Stimulated activated CD4-positive, alpha-beta T cell treated with anti-CD3 and anti-CD28 coated beads, Interleukin-12 subunit alpha, Interleukin-12 subunit beta, amount 100 ng/mL, for 4 hours (primary cell): ENCODE measurements at places on chromosomes 3 and 15.

DNA sequence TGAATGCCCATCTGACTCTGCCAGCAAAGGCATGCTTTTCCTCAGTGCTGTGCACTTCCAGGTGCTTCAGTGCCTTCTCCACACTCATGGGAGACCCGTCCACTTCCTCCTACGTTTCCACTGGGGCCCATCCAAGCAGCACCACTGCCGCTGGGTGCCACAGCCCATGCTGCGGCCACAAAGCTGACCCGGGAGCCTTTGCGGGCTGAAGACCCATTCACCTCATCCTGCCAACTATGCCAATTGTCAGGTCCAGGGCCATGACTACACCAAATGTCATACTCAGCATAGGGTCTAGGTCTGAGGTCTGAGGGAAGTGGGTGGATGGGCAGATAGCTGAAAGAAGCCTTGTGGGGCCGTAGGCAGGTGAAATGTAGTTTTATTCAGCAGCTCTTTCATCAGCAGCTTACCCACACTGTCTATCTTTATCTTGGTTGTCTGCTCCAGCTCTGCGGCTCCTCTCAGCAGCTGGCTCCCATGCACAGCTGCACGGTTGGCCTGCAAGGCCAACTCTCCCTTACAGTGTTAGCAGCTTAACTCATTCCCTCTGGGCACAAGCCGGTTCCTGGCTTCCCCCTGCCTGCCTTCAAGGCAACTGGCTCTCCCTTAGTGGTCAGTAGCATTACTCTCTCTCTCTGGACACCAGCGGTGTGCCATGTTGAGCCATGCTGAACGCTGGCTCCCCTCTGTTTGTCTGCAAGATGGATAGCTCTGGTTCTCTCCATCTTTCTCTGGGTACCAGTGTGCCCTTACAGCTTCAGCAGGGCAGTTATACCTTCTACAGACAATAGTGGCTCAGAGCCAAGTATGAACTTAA lies 63.7 kb upstream of the SIAH2 start:
- DNase-seq: no peak

DNA sequence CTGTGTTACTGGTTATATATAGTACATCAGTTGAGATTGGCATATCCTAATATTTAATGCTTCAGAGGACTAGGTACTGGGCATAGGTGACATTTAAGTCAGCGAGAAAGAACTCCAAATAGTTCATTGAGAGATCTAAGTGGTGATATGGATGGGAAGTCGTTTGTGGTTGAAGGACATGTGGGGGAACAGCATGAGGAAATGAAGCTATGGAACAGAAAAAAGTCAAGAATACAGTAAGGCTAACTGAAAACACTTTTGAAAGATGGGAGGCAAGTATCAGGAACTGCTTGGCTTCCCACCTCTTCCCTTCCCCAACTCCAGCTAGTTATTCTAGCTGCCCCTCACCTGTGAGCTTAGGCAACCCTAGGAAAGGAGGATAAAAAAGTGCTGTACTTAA lies 3.7 kb upstream of the MYO5A start:
- DNase-seq: no peak

GRCh38 chr3:15331072-15331605 lies 1.2 kb downstream of the SH3BP5 start:
- no peak for DNase-seq

DNA sequence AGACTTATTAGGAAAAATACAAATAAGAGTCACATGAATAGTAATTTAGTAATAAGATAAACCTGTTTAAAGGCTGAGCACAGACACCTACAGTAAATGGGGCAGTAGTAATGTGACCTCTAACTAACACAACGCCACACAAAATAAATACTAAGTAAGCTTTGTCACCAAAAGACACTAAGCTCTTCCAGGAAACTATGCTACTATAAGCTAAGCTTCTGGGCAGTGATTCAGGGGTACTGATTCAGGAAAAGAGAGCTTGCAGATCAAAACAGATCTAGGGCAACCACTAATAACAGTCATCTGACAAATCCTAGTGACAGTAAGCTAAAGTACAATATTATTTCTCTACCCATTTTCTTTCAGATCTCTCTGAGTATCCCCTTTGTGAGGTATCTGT lies 68.8 kb downstream of the PLOD2 start:
- no peak for DNase-seq

DNA sequence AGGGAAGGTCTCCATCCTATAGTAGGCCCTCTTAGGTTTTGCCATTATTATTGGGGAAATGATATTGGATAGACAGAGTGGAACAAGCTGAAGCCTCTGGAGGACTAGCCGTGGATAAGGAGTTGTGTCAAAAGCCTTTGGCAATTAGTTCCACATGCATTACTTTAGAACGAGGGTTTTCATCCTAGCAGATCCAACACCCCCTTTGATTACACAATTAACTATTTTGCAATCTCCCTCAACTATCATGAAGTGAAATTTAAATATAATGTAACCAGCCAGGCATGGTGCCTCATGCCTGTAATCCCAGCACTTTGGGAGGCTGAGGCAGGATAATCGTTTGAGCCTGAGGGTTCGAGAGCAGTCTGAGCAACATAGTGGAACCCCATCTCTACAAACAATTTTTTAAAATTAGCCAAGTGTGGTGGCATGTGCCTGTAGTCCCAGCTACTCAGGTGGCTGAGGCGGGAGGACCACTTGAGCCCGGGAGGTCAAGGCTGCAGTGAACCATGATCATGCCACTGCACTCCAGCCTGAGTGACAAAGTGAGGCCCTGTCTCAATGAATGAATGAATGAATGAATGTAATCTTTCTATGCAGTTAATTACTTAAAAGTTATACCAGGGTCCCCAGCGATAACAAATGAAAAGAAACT lies 56.8 kb downstream of the PXYLP1 start:
- DNase-seq: no peak

DNA sequence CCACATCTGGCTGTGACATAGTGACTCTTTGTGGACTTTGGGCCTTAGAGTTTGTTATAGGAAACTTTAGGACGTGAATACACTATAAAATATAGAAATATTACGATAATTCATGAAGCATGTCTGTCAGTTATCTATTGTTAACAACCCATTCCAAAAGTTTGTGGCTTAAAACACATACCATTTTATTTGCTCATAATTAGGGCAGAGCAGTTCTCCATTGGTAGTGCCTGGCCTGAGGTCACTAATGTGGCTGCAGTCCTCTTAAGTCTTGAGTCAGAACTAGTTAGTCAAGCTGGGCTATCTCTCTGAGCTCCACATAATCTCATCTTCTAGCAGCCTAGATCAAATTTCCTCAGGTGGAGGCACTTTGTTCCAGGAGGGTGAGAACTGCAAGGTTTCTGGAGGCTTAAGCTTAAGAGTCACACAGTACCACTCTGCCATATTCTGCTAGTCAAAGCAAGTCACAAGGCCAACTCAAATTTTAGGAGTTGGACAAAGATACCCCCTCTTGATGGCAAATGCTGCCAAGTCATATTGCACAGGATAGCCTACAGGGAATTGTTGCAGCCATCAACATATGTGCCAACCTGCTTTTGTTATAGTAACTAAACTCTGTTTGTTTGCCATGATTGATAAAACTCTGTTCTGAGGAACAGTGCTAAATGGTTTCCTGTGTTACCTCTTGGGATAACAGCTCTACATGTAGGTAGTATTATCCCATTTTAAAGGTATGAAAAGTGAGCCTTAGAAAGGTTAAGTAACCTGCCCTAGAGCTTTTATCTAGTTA lies 8.7 kb downstream of the ATXN7 start:
- no peak for DNase-seq

DNA sequence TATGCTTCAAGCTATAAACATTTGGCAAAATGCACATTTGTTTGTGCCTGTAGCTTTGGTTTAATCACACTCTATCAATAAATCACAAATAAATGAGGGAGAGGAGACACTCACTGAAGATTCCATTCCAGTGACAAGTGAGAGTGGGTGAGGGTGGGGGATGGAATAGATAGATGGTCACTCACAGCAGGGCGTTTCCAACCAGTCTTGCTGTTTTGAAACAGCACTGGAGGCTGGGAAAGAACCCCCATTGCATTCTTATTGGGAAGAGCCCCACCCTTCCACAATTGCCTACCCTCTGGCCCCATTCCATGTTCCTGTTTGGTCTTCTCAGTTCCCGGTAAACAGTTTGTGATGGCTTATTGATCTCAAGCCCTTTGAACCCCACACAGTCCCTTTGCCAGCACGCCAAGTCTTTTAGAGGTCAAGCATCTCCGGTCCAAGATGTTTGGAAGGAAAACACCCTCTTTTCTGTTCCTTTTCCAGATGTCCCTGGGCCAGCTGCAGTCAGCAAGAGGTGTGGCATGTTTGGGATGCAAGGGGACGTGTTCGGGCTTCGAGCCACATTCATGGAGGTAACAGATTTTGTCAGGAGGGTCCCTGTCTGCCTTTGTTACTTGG lies 30.7 kb downstream of the LMCD1 start:
- DNase-seq: no peak

GRCh38 chr3:182124187-182124586 lies 412.5 kb downstream of the SOX2 start:
- no peak for DNase-seq

DNA sequence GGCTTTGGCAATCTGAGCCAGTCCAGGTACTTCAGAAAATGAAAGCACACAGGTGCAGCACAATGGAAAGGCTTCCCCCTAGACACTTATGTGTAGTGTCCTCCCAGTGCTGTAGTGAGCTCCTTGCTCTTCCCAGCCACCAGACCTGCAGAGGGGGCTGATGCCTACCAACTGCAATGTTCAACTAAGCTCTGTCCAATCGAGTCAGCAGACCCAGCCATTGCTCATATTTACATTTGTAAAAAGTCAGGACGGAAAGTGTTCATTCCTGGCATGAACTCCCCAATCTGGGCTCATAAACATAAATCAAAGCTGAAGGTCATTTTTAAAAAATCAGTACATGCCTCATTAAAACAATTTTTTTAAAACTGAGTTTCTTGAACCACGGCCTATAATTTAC lies 73.0 kb downstream of the FOXP1 start:
- DNase-seq: no peak

GRCh38 chr15:88690331-88690730 lies 51.5 kb downstream of the ISG20 start:
- DNase-seq: no peak

GRCh38 chr3:8658306-8659212 lies 14.0 kb upstream of the SSUH2 start:
- DNase-seq: no peak

DNA sequence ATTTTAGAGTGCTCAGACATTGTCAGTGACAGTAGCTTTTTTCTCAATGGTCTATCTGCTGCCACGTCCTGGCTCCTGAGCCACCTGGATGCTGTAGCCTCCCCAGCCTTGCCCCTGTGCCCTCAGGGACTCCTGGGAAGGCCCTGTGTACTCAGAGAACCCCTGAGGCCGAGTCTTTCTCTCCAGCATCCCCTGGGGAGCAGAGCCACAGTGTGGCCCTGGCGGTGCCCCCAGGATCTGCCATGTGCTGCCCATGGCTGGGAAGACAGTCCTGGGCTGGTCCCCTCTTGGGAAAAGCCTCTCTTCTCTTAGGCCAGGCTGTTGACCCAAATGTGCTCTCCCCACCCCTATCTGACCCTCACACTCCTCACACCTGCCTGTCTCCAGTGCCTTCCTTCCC lies 5.0 kb downstream of the MYD88 start:
- DNase-seq: no peak

GRCh38 chr3:61910732-61911131 lies 349.4 kb downstream of the PTPRG start:
- DNase-seq: no peak

- DNase-seq: no peak
These were observed 231.5 kb upstream of the FEZF2 start for GRCh38 chr3:62604751-62605351.

- DNase-seq: peak; percentile 49
These were observed at the start of gene ADAMTS7 for GRCh38 chr15:78811124-78811824. TSS of gene ADAMTS7 (minus strand) at chr15:78811464. CDS start at chr15:78811220, 244 bp downstream.

- no peak for DNase-seq
These were observed 157.3 kb upstream of the CGNL1 start for GRCh38 chr15:57218826-57219576.

DNA sequence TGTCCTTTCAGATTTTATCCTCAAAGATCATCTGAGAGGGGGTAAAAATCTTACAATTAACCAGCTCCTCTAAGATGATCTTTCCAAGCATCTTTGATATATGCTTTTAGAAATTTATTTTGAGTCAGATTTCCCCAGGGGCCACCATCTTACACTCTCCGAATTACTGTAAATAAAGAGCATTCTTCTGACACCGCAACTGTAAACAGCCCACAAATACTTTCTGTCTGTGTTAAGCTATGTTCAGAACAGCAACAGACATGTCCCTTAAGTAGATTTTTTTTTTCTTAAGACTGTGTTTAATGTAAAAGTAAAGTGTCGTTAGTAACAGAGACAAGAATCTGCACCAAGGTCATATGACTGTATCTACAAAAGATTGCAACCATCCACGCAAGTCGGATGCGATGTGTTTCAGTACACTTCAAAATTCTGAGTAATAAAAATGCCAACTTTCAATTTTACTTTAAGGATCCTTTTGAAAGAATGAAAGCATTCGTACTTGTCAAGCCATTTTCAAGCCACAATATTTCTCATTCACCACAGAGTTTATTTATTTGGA lies 159.0 kb upstream of the KCNH8 start:
- no peak for DNase-seq

- DNase-seq: no peak
These were observed at the start of gene LRRC15 for GRCh38 chr3:194369522-194370279. TSS of gene LRRC15 (minus strand) at chr3:194369743. CDS start at chr3:194361043, 8,700 bp downstream.

GRCh38 chr3:27387625-27388024 lies 18.4 kb upstream of the NEK10 start:
- DNase-seq: no peak

- no peak for DNase-seq
These were observed 484.6 kb downstream of the ROBO2 start for GRCh38 chr3:77524463-77524862.

- no peak for DNase-seq
These were observed 744.0 kb upstream of the SGO1 start for GRCh38 chr3:20930034-20930433.

DNA sequence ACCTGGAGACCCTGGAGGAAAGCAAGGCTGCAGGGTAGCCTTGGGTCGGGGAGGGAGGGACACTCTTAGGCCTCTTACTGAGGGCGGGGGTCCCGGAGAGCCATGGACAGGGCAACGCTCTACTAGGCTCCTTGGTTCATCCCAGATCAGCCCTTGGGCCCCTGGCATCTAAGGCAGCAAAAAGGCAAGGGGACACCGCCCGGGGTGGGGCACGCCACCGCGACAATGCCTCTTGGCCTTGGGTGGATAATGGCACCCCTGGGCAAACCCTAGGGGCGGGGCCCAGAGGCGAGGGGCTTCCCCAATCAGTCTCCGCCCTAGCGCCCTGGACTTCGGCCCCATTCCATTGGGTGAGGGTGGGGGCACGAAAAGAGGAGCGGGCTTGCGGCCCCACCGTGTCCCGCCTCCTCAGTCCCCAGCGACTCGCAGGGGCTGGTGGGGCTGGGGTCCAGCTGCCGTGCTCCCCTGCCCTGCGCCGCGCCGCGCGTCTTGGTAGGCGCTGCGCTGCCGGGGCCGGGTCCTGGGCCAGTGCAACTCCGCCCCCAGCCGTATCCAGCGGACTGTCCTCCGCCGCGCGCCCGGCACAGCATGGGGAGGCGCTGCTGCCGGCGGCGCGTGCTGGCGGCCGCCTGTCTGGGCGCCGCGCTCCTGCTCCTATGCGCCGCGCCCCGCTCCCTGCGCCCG lies at the start of gene CHST13:
Gene CHST13, plus strand, starts transcription at position 411 of the 684 bp plus-strand sequence. Its CDS starts 178 bp downstream, at position 589.
- no peak for DNase-seq

GRCh38 chr15:49801796-49802195 lies 180.9 kb downstream of the DTWD1 start:
- no peak for DNase-seq

GRCh38 chr3:160090653-160091052 lies 102.0 kb downstream of the IL12A start:
- DNase-seq: no peak
